Pons (tissue), 1 donor: ENCODE measurements at places on chromosomes 2 and 18.

DNA sequence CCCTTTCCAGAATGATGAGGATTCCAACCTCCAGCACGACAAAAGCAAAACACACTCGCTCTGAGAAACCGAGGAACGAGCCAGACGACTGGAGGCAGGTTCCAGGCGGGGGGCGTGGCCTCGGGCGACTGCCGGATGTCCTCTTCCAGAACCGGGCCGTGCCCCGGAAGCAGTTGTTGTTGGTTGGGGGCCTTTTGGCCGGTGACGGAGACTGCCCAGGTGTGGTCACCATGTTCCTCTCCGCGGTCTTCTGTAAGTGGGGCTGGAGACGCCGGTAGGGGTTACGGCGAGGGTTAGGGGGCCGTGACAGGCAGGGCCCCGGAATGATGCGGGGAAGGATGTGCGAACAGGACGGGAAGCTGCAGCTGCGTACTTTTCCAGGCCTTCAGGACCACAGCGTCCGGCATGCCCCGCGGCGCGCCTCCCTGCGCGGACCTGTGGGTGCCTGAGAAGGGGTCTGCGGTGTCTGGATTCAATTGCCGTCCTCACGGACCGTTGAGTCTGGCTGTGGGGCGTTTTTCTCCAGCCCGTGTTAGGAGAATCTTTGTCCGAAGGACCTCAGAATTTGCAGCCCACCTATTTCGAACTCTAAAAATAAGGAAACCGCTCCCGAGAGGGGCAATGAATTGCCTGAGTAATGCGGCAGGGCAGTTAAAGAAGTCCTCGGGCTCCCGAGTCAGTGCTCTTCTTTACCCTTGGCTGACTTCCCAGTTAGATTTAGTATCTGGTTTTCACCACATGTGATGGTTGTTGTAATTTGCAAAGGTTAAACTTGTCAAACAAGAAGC is at the start of gene MRPL33:
Gene MRPL33, plus strand, starts transcription at position 172 of the 788 bp plus-strand sequence. Its CDS starts 59 bp downstream, at position 231.
- peak; percentile 86 for DNase-seq

- DNase-seq: peak; percentile 65
These were observed 61.2 kb downstream of the ACYP2 start for GRCh38 chr2:54176577-54176976.

- DNase-seq: no peak
These were observed 190.7 kb upstream of the RBBP8 start for GRCh38 chr18:22742409-22742808.

DNA sequence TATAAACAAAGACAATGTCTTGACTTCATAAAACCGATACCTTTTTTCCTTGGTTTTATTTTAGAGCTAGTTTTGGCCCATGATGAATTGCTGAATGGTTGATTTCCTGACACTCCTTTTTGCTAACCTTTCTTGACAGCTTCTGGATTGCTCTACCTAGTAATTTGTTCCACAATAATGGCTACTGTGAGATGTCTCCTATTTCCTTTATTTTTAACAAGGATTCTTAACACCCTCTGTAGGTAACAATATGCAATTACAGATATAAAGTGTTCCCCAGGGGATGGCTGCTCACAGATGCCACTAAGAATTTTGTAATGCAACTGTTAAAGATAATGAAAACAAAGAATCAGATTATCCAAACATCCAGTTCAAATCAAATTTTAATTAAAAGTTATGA is 100.8 kb upstream of the ATP5MC3 start:
- DNase-seq: peak; percentile 25

DNA sequence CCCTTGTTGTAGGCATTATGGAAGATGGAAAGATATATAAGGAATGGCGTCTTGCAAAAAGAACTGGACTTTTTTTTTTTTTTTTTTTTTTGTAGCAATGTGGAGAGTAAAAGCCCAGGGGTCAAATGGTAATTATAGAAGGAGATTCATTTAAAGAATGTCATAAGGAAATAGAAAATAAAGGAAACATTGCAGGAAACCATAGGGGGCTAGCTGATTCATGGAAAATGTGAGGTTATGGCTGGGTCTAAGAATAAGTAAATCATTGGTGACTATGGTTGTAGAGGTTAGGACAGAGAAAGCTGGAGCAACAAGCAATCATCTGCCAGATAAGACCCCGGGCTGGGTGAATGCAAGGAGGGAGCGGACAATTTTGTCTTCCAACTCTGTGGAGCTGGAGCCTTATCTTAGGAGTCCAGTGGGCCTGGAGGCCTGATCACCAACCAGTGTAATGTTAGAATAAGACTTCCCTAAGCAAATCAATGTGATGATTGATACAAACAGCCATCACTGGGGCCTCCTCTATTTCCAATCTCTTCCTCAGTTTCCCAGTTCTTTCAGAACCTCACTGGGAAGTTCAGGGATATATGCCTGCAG is 201.2 kb upstream of the TNP1 start:
- no peak for DNase-seq

GRCh38 chr2:202592566-202592965 is 42.2 kb upstream of the FAM117B start:
- DNase-seq: no peak

DNA sequence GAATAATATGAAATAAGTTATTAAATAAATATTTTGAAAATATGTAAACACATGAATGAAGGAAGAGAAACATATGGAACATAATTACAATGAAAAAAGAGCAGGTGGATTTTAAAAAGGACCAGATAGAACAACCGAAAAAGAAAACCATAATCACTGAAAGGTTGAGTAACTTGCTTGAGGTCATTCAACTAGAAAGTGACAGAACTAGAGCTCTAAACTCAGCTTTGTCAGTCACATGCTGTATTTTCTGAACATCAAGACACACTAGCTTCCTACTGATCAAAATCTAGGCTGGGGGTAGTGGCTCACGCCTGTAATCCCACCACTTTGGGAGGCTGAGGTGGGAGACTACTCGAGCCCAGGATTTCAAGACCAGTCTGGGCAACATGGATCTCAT is 30.0 kb upstream of the ITGAV start:
- no peak for DNase-seq

- DNase-seq: no peak
These were observed 188.5 kb upstream of the HAAO start for GRCh38 chr2:42980764-42981416.

GRCh38 chr2:109613081-109613921 is 465 bp downstream of the SEPTIN10 start:
- peak; percentile 47 for DNase-seq

- no peak for DNase-seq
These were observed 73.9 kb upstream of the TANC1 start for GRCh38 chr2:158894572-158894971.

- no peak for DNase-seq
These were observed 113.5 kb upstream of the PPP1CB start for GRCh38 chr2:28638102-28638501.

- no peak for DNase-seq
These were observed 157.5 kb downstream of the CERS6 start for GRCh38 chr2:168613551-168613950.

- no peak for DNase-seq
These were observed at the start of gene LAMA1 for GRCh38 chr18:7117390-7118355. Gene LAMA1, minus strand, starts transcription at chr18:7117797. Its CDS starts 77 bp downstream, at chr18:7117720.

DNA sequence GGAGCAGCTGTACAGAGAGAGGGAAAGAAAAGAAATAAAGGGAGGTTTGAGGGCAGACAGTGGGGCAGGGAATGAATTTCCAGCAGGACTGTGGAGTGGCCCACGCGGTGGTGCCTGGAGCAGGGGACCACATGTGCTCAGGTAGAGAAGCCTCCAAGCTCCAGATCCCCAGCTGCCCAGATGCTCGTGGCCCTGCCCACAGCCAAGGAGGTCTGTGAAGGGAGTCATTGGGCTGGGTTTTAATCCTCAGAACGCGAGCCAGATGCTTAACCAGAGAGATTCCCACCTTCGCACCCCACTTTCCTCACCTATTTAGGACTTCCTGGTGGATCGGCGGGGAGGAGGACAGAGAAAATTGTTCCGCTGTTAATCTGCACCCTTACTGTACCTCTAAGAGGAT is 369.4 kb downstream of the PARD3B start:
- DNase-seq: no peak

DNA sequence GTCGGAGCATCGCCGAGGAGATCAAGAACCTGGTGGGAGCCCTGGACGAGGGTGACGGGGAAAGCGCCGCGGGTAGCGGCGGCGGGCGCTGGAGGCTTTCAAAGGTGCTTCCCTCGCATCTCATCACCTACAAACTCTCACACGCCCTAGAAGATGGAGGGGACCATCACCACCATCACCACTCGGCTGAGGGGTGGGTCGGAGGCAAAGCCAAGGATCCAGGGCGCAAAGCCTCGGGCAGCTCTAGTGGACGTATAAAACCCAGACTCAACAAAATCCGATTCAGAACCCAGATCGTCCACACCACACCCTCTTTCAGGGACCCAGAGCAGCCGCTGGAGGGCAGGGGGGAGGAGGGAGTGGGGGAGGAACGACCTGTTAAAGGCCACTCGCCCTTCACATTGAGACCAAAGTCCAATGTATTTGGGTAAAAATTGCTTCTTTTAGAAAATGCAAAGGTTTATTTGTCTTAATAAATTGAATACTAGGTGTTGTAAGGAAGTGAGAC is 1.5 kb downstream of the SOWAHC start:
- no peak for DNase-seq

- no peak for DNase-seq
These were observed 56.4 kb upstream of the CYTIP start for GRCh38 chr2:157500334-157500733.

- no peak for DNase-seq
These were observed 42.4 kb downstream of the ITGB1BP1 start for GRCh38 chr2:9380702-9381628.

DNA sequence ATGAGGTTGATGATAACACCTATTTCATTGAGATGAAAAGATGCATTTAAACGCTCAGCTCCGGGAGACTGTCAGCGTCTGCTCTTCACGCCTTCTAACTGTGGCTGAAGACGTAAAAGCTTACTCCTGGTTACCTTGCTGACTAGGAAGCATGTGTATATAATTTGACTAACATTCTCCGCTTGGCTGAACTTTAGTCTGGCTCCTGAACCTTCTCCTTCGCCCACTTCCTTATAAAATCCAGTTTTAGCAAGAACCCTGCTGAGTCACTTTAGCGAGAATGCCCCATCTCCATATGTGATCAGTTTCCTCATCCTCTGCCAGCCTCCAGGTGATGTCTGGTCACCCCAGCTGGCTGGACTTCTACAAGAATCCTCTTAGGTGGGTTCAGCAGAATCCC is 12.7 kb upstream of the CREG2 start:
- DNase-seq: no peak

DNA sequence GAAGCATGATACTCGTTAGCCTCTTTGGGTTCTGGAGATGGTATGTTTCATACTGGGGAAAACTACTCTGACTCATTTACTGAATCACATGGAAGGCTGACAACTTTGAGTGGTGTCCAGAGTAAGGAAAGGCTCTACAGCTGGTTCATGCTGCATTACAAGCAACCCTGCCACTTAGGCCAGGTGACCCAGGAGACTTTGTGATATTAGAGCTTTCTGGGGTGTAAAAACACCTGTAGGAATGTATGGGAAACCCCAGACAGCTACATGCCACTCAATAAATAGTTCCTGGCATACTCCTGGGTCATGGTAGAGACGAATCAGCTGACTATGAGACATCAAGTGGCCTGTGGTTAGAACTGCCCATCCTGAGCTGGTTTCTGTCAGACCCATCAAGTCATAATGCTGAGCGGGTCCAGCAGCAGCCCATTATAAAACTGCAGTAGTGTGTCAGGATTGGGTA is 21.3 kb upstream of the TCF7L1 start:
- DNase-seq: no peak

DNA sequence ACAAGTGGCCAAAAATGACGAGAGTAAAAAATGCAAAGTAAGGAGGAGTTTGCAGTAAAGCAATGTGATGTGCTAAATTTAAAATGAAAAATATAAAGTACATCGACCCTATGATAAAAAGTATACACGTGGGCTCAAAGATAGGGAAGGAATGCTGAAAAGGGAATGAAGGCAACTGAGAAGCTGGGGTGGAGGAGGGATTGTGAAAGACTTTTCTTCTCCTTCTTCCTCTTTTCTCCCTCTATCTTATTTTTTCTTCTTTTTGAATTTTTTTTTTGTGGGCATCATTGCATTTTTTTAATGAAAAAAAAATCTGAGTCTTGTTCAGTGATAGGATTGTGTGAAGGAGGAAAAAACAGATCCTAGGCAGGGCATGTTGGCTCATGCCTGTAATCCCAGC is 57.6 kb upstream of the STK17B start:
- no peak for DNase-seq

DNA sequence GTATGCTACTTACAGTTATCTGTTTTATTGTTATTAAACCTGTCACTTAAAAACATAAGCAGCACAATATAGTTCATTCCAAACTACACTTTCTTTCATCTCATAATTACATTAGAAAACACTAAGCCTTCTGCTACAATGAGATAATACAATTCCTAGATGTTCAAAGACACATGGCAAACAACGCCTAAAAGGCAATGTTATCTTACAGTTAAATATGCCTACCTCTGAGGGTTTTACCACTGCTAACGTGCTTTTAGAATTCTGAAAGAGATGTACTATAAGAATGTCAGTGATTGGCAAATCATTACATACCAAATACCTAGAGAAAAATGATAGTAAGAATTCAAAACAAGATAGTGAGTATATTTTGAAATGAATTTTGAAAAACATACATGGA is 46.8 kb upstream of the SPOPL start:
- no peak for DNase-seq

- DNase-seq: no peak
These were observed 13.7 kb upstream of the KIF5C start for GRCh38 chr2:148861367-148861766.

DNA sequence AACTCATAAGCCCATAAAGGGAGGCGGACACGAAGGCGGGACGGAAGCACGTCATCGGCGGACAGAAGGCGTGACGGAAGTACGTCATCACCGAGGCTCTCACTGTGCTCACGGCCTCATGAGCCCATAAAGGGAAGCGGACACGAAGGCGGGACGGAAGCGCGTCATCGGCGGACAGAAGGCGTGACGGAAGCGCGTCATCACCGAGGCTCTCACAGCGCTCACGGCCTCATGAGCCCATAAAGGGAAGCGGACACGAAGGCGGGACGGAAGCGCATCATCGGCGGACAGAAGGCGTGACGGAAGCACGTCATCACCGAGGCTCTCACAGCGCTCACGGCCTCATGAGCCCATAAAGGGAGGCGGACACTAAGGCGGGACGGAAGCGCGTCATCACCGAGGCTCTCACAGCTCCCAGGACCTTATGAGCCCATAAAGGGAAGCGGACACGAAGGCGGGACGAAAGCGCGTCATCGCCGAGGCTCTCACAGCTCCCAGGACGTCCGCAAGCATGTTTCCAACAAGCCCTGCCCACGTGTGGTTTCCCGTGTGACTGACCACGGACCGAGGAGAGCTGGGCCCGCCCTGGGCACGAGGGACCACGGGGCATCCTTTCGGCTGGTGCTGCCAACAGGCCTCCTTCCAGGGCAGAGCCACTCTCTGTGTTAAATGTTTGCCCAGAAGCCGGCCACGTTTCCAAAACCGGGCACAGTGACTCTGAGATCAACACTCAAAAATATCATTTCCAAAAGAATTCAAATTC is 182.7 kb upstream of the SALL3 start:
- DNase-seq: no peak

- DNase-seq: no peak
These were observed 18.9 kb upstream of the WDR33 start for GRCh38 chr2:127829845-127830246.
